Urinary bladder (tissue), 4 donors: ENCODE measurements at places on chromosomes 3 and 15.

GRCh38 chr15:41557673-41558399, 1.2 kb upstream of the TYRO3 start:
- no peak for DNase-seq

- no peak for DNase-seq
Observed at GRCh38 chr3:127644641-127645370, 15.8 kb downstream of the PODXL2 start.

- no peak for DNase-seq
Observed at GRCh38 chr15:58243070-58243469, 104.9 kb downstream of the AQP9 start.

GRCh38 chr15:92930776-92931175, 30.7 kb downstream of the CHD2 start:
- DNase-seq: no peak

GRCh38 chr15:64013179-64014062, 32.9 kb downstream of the DAPK2 start:
- DNase-seq: no peak

GRCh38 chr3:69142797-69143454, 20.5 kb upstream of the LMOD3 start:
- DNase-seq: no peak

DNA sequence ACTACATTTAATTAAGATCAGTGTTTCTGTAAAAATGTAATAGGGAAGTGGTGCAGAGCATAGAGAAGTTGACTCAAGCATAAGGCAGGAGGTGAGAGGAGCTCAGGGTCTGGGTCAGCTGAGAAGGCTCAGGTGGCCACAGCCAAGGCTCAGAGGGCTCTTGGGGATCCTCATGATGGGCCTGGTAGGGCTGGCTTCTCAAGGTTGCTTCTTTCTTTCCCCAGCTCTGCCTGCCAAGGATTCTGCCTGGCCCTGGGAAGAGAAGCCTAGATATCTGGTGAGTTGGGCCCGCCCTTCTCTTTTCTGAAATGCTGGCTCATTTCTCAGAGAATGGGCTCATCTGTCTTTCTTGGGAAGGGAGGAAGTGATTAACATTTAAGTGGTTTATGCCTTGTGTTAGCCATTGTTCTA, 6.5 kb downstream of the ZNF589 start:
- DNase-seq: no peak

DNA sequence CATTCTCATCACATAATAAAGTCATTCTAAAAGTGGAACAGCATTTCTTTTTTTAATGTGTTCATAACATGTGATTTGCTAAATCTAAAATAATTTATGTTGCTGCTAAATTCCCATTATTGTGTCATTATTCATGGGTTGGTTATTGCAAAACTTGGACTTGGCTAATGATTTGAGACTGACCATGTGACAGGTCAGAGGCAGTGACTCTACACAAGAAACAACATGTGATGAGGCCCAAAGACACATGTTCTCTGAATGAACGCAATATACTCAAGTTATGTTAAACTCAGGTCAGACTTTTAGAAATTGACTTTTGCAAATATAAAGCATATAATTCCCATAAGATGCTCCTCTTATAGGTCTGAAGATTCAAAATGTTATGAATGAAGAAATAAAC, 566.1 kb downstream of the TBL1XR1 start:
- DNase-seq: no peak
